ENCODE measurements at places on chromosomes 2 and 18. TPM values are rescaled to one million over a fixed set of nuclear protein-coding genes. Genes with fewer than 3 reads are reported as not detected.

Gene NOP58
- total RNA-seq = 60.1 TPM

- DNase-seq = no peak
Measured at GRCh38 chr2:224098481-224099230, 59.6 kb upstream of the SERPINE2 start.

DNA sequence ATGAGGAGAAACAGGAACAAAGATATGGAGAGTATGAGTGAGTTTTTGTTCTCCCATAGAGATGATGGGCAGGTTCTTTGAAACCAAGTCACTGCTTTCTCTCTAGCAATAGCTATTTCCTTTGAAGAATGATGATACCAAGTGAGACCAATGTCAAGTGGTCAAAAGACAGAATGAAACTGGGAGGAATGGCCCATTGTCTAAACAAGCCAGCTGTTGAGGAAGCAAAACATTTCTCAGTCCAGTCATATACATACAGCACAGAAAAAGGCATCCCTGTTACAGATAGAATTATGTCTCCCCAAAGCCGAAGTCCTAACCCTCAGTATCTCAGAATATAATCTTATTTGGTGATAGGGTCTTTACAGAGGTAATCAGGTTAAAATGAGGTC, 66.1 kb upstream of the EPC2 start:
- DNase-seq = no peak

- no peak for DNase-seq
Measured at GRCh38 chr2:173749315-173749714, 215.9 kb downstream of the SP3 start.

DNA sequence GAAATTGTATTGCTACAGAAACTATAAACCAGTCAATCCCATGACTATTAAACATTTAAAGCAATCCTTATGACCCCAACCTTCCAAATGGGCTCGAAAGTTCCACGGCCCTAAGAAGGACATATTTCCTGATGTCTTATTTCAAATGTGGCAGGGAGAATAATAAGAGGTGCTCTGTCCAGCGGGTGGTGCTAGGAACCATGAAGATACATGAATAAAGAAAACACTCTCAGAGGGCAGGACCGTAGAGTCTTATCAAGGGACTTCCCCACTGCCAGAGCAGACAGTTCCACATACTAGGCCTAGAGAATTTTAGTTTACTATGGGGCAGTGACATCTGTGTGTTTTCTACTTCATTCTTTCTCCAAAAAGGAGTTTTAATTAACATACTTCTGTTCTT, 187.1 kb upstream of the PIK3C3 start:
- no peak for DNase-seq

DNA sequence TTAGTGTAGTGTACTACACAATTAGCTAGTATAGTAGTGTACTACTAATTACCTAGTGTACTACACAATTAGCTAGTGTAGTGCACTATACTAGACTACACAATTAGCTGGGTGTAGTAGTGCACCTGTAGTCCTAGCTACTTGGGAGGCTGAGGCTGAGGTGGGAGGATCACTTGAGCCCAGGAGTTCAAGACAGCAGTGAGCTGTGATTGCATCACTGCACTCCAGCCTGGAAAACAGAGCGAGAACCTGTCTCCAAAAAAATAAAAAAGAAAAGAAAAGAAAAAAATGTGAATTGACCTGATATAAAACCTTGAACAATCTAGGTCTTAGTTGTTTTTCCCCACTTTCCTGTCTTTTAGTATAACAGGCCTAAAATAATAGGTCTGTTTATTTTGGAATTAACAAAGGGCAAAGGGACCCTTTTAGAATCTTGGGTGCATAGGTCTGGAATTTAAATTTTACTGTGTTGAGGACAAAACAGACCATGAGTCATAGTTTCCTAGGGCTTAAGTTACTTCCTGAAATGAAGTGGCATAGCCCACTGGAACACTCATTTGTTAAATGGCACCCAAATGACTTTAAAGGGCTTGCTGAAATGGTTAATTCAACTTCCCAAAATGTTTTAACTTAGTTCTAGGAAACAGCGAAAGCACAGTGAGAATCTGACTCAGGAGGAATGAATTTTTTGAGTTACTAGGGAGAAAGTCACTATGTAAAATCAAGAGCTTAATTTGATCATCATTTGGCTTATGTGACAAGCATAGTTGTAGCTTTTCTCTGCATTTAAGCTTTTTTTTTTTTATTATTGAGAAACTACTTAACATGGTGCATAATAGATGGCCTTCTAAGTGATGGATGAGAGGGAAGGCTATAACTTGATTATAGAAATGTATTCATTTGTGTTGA, 50.7 kb upstream of the ARL5A start:
- DNase-seq = no peak

GRCh38 chr2:102789349-102790090, 27.7 kb downstream of the TMEM182 start:
- no peak for DNase-seq

Gene HSBP1L1
- 18.8 TPM for total RNA-seq

DNA sequence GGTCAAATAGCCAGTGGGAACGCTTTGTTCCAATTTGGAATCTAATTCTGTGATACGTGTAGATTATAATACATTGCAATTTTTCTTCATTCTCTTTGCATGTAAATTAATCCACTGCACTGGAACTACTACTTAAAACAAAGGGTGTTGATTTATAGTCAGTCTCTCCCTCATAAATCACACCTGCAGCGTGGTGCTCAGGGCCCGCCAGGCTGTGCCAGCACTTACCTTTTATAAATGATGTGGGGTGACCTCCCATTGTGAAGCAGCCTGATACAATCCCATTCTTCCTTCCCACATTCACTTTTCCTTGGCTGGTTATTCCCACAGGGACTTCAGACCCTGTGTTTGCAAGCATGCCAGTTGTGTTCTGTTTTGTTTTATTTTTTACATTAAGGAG, 302.3 kb upstream of the ID2 start:
- DNase-seq = no peak

Gene TLK1
- 49.6 TPM for total RNA-seq

- no peak for DNase-seq
Measured at GRCh38 chr2:3712424-3712823, 9.0 kb downstream of the DCDC2C start.

DNA sequence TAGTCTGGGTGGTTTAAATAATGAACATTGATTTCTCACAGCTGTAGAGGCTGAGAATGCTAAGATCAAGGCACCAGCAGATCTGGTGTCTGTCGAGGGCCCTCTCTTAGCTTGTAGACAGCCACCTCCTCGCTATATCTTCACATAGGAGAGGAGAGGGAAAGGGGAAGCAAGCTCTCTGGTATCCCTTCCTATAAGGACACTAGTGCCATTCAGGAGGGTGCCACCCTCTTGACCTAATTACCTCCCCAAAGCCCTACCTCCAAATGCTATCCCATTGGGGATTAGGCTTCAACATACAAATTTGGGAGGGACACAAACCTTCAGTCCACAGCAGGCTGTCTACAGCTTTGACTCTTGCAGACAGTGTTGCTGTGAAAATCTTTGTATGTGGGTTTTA, 76.7 kb downstream of the BOLA3 start:
- DNase-seq = no peak

- DNase-seq = no peak
Measured at GRCh38 chr2:9941996-9942390, 9.5 kb upstream of the GRHL1 start.

Gene SLC5A6
- total RNA-seq = 79.3 TPM

- DNase-seq = no peak
Measured at GRCh38 chr2:66109419-66109818, 325.5 kb upstream of the MEIS1 start.

DNA sequence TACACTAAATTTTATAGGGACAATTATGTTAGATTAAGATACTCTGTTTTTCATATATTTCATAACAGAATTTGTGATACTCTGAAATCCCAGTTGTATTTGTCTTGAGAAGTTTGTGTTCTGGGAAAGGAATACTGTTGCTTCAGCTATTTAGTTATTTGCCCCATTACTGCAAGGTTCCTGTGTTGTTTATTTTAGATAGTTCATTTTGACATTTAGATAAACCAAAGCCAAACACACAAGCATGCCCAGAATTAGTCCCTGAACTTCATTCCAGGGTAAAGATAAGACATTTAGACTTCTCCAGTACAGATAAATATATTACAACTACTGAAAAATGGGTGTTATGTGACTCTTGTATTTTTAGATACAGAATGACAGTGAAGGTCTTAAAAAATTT, 74.7 kb downstream of the BMPR2 start:
- no peak for DNase-seq
